Left kidney (tissue), 8 donors: ENCODE measurements at places on chromosomes 16 and 17. TPM values are rescaled to one million over a fixed set of nuclear protein-coding genes. Genes with fewer than 3 reads are reported as not detected.

DNA sequence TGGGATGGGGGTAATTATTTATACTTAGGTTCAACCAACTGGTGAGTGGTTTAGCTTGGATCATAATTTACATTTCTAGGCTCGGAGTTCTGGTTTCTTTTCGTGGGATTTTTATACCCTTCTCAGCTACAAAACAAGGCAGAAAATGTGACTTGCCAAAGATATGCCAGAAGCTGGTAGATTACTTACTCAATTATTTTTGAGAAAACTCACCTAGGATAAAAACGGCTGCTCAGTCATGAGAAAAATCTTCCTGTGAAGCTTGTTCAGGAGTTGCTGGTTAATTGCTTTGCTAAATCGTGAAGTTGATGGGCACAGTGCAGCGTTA, 1.1 kb downstream of the NDEL1 start:
- DNase-seq: peak; percentile 15

- no peak for DNase-seq
These were observed 8.5 kb upstream of the NPIPB2 start for GRCh38 chr16:11950388-11950787.

DNA sequence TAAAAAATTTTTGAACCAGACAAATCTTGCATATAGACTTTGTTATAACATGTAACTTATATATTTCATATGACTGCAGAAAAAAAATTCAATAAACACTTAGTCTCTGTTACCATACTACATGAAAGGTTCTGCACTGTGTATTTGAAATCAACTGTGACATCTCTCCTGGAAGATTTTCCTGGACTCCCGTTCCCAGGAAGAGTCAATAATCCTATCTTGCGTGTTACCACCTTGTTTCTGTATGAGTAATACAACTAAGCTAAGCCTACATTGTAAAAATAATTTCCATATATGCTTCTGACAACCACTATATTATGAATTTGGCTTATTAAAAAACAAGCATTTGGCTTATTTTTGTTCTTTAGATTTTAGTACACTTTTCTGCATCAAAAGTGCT, 665.6 kb upstream of the SOX9 start:
- no peak for DNase-seq

Gene HOXB13
- not detected for polyA plus RNA-seq

DNA sequence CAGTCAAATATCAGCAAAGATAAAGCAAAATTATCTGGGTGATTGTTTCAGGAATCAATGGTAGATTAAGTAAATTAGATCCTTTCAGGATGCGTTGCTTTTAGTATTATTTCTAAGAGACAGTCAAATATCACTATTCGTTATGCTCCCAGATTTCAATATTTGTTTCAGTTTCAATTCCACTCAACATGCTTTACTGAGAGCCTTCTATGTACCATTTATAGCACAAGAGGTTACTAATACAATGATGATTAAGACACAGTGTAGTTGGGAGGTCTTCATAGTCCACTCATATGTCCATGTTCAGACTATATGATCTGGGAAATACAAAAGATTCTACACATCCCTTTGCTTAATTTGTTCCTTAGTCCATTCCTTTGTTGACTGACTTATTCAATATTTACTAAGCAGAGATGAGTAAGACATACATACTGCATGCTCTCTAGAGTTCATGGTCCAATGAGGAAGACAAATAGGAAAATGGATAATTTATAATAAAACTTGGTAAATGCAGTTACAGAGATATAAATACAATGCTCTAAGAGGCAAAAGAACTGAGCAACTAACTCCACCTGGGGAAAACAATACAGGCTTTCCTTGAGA, 88.2 kb upstream of the NOG start:
- no peak for DNase-seq

Gene FOXJ1
- 15.5 TPM for polyA plus RNA-seq

Gene PMFBP1
- 4.7 TPM for polyA plus RNA-seq

GRCh38 chr17:74947041-74947754, 11.5 kb downstream of the OTOP3 start:
- DNase-seq: no peak

Gene B3GNT9
- polyA plus RNA-seq: 6.8 TPM

Gene RPRML
- polyA plus RNA-seq: not detected

GRCh38 chr16:31485571-31485970, 2.6 kb downstream of the SLC5A2 start:
- DNase-seq: no peak

DNA sequence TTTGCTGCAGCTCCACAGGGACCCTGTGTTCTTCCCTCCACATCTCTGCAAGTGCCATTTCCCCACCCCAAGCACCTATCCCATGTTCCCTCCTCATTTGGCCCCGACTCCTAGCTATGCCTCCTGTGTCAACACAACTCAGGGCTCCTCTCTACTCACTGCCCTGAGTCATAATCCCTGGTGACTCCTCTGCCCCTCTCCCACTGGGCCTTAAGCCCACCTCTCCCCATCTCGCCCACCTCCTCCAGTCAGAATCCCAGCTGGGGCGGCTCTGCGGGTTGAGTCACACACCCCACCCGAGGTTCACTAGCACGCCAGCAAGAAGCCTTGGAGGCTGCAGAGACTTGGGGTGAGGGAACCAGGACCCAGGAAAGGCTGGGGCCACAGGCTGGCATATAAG, 346.2 kb downstream of the FOXL1 start:
- no peak for DNase-seq
